ENCODE measurements at places on chromosomes 6 and 20.
A peak's percentile ranks its signal among the peaks of the same experiment; 100 is the strongest.

GRCh38 chr20:16942756-16943155, 194.6 kb downstream of the OTOR start:
- no peak for DNase-seq

DNA sequence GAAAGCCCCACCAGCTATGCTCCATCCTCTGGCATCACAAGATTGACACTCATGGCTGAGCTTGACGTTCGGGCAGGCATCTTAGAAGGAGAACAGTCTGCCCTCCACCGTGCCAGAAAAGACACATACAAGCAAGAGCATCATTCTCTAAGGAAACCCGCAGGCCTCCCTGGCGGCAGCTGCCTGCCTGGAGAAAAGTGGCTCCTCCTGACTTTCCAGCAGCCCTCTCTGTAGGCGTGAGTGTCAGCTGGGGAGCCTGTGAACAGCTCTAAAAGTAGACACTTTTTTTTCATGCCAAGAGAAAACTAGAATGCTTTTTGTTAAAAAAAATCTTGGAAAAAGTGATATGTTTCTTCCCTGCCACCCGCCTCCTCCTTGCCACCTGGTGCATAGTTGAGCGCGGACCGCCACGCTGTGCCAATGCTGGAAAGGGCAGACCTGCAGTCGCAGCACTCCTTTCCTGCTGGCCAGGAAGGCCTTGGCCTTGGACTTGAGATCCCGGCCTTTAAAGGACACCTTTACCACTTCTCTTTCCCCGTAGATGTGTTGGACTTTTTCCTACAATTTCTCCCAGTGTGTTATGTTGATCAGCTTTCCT, 29.7 kb upstream of the INSM1 start:
- no peak for DNase-seq

DNA sequence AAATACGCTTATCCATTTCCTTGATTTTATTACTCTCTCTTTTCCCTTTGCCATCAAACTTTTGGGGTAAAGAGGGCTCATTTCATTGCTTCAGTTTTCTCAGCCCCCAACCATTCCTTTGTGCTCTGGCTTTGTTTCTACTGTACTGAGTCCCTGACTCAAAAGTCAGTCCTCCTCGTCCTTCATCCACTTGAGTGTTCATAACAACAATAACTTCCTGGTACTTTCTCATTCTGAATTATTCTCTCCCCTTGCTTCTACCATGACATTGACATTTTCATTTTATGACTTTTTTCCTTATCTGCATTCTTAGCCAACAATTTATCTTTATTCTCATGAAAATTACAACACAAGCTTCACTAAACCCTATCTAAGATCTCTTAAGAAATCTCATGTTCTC, 911 bp downstream of the ENPP3 start:
- DNase-seq: no peak

DNA sequence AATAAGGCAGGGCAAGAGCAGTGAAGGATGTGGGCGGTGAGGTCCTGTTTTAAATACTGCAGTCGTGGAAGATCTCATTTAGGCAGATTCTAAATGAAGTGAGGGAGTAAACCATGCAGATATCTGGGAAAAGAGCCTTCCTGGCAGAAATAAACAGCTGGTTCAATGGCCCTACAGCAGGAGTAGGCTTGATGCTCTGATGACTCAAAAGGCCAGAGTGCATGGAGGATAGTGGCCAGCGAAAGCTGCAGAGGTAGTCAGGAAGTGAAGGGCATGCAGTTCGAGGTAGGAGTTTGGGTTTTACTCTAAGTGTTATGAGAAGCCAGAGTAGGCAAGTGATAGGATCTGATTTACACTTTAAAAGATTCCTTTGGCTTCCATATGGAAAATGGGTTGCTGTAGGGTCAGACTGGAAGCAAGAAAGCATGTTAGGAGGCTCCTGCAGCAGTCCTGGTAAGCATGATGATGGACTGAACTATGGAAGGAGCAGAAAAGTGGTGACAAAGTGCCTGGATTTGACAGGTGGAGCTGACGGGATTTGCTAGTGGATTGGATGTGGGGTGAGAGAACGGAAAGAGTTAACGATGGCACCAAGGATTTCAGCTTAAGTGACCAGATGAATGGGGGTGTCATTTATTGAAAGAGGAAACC, 150.0 kb downstream of the GJA10 start:
- no peak for DNase-seq

DNA sequence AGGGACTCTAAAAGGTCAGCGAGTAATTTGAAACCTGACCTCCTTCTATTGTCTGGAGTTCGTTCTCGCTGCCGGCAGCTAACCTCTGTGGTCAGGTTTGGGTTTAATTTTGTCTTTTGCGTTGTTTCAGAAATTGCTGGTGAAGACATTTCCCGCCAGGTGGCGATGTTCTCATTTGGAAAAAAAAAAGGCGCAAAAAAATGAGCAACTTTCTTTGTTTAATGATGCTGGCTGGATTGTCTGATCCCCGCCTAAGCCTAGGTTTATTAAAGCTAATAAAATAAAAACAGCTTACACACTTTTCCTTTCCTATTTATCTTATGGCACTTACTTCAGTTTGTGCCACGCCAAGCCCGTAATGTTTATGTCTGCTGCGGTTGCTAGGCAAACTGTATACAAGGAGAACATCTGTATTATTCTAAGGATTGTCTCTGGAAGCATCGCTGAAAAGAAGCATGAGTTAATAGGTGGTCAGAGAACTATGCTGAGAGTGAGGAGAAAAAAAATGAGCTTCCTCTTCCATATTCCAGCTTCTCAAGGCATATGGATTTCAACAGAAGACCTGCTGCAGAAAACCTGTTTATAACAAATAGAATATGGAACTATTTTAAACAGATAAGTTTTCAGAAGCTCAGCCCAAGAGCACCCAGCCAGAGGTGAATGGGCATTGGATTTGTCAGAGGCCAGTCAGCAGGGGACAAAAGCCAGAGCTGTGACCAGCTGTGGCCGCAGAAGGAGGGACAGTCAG, 205.7 kb downstream of the DOK5 start:
- peak; percentile 67 for DNase-seq

DNA sequence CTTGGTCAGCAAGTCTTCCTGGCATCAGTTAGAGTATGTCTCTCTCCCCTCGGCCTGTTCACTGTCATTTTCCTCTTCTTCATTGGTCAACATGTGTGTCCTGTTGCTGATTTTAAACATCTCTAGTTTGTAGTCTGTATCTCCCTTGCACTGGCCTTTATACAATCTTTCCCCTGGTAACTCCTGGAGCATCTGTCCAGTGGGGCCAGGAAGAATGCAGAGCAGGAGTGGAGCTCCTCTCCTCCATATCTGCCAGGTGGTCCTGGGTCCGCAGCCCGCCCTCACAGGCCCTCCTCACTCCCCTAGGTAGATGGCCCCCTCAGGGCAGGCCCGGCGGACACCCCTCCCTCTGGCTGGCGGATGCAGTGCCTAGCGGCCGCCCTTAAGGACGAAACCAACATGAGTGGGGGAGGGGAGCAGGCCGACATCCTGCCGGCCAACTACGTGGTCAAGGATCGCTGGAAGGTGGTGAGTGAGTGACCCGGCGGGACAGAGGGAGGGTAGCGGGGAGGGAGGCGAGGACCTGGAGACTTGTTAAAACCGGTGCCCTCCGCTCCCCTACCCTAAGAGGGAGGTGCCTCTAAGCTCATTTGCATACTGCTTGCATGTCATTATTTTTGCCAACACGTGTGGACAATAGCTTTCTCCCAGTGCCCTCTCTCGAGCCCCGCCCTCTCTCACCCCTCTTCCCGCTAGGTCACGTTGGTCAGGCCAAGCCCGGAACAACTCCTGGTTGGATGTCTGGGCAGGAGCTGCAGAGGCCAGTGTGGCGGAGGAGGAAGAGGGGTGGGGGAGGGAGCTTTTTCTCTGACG, 3.2 kb downstream of the TTBK1 start:
- DNase-seq: no peak

DNA sequence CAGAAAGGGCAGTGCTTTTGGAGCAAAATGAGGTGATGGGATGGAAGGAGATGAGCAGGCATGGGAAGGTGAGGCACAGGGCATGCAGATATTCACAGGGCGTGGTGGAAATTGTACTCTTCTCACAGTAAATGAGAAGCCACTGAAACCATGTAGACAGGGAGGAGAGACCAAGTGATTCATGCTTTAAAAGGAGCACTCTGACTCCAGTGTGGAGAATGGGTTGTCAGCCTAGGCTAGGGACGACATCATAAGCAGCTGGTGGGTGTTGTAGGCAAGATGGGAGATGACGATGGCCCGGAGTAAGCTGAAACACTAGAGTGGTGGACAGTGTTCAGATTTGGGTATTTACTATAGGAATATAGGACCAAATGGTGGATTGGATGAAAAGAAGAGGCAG, 18.4 kb downstream of the PDE7B start:
- DNase-seq: no peak

- no peak for DNase-seq
Observed at GRCh38 chr6:32882879-32883250, 28.9 kb downstream of the PSMB9 start.

DNA sequence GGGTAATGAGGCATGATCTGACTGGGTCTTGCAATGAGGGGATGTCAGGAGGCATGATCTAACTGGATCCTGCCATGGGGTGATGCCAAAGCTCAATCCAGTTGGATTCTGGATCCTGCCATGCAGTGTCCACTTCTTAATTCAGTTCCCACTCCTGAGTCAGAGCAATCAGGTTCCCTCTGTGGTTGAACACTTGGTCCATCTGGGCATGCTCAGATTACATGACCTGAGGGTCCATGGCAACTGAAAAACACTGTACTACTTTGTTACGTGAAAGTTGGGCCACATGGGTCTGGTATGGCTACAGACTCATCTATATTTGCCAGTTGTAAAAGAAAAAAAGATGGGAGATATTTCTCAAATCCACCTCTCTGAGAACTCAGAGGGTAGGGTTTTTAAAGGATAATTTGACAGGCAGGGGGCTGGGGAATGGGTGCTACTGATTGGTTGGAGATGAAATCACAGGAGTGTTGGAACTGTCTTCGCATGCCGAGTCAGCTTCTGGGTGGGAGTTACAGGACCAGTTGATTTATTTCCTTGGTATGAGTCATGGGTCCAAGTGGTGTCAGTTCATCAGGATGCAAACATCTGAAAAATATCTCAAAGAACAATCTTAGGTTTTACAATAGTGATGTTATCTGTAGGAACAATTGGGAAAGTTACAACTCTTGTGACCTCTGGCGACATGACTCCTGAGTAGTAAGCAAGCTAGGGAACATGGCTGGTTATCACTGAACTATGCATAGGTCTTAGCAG, 21.6 kb downstream of the C6orf163 start:
- no peak for DNase-seq

DNA sequence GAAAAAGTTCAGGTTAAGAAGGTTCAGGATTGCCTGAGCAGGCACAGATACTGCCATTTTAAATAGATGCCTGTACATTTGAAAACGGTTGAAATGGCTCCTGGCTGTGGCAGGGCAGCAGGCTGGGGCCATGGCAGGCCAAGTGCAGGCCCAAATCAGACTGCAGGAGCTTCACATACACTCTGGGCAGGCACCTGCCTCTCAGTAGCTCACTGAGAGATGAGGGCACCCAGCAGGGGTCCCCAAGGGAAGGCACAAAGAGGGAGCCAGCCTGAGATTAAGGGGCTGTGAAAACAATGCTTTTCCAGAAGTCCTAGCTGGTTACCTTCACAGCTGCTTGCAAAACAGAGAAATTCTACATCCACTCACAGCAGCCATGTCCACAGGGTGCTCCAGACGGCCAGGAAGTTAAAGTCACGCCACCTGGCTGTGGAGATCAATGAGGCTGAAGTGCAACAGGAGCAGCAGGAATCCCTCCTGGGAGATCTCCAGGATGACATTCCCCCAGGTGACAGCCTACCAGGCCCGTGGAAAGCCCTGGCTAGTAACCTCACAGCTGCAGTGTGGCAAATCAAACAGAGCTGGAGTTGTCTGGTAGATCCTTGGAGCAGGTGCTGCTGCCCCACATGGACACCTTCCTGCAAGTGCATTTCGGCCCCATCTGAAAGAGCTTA, 6.2 kb upstream of the RAET1E start:
- no peak for DNase-seq

GRCh38 chr6:5509106-5509505, 247.8 kb downstream of the FARS2 start:
- DNase-seq: no peak

- DNase-seq: no peak
Observed at GRCh38 chr20:45230631-45231030, 9.5 kb downstream of the SEMG2 start.

DNA sequence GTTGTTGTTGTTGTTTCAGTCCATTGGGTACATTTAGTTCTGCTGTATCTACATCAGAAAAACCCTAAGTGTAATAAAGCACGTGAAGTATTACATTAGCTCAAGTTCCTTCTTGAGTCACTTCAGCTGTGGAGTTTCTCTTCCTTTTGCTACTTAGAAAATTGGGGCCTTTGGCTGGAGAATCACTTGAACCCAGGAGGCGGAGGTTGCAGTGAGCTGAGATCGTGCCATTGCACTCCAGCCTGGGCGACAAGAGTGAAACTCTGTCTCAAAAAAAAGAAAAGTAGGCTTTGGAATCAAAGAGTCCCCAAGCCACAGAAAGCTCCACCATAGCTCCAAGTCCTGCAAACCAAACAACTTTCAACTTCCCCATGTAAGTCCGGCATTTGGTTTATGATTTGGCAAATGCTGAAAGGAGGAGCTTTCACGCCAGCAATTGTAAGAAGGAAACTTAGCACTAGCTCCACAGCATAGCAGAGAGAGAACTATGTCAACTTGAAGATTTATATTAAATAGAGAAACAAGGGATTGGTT, 56.5 kb upstream of the RNF144B start:
- DNase-seq: no peak

DNA sequence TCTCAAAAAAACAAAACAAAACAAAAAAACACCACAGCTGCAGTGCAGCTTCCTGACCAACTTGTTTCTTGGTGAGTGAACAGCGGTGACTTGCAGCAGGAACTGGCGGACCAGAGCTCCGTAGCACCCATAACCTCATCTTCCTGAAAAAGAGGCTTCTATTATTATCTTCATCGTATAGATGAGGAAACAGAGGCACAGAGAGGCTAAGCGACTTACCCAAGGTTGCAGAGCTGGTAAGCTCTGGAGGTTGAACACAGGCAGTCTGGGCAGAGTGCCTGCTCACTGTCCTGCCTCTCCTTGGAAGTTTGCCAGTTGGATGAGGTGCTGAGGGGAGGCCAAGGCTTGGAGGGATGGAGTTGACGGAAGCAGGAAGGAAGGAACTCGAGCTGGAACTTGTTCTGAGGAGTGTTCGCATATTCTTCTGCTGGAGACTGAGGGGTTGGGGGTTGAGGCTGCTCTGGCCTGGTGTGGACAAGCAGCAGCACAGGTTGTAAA, 47.9 kb upstream of the CCDC167 start:
- peak; percentile 67 for DNase-seq

- DNase-seq: no peak
Observed at GRCh38 chr6:28675600-28675999, 149.9 kb downstream of the GPX5 start.

GRCh38 chr6:15020119-15020770, 225.6 kb upstream of the JARID2 start:
- DNase-seq: no peak

GRCh38 chr6:34696189-34696738, 303 bp downstream of the ILRUN start:
- DNase-seq: peak; percentile 78
